HCEC 1CT (cell line): ENCODE measurements at places on chromosomes 12 and 14.

DNA sequence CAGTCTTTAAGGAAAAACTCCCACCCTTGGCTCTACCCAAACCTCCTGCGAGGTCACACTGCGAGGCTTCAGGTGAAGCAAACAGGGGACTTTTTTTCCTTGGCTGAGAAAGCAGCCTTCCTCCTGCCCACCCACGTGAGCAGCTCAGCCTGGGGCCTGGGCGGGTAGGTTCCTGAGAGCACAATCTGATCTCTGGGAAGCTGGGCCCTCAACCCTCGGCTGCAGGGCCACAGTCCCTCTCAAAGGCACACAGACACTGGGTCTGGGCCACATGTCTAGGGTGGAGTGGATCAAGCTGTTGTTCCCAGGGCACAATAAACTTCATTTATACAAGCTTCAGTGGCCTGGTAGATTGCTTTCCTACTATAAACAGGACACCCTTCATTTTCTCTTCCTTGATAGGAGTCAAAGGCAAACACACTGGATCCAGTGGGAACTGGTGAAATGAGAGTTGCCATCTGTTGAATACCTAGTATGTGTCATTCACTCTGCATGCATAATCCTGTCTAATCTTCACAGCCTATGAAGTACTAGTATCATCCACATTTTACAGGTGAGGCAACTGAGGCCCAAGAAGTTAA is 41.3 kb upstream of the PNMA1 start:
- no peak for DNase-seq

DNA sequence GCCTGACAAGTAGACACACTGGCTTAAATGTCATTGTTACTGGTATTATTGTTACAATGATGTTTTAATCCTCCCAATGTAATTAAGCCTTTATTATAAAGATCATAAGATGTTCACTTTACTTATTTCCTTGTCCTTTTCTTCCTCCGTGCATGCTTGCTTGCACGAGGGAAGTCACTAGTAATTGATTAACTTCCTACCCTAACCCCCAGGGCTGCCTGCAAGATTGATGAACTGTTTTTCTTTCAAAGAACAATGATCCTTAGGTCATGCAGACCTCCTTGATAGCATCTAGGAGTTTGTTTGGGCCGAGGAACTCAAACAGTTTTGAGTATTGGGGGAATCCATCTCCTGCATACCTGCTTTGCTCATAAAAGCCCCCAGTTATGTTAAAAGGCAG is 43.0 kb downstream of the GLRX5 start:
- no peak for DNase-seq

- DNase-seq, result no peak
Measured at GRCh38 chr14:103518422-103519042, 4.1 kb downstream of the CKB start.

GRCh38 chr14:50936882-50937281 is 7.4 kb downstream of the PYGL start:
- DNase-seq, result no peak

GRCh38 chr14:32364941-32365340 is 35.8 kb downstream of the AKAP6 start:
- DNase-seq, result no peak
